ENCODE measurements at places on chromosomes 5 and 9. TPM values are rescaled to one million over a fixed set of nuclear protein-coding genes. Genes with fewer than 3 reads are reported as not detected.
A peak's percentile ranks its signal among the peaks of the same experiment; 100 is the strongest.

SLC4A9 gene
- total RNA-seq = 0.49 TPM

PPP1R26 gene
- 32.0 TPM for total RNA-seq

TAF1L gene
- not detected for total RNA-seq

STC2 gene
- total RNA-seq = 97.3 TPM

SLC34A1 gene
- total RNA-seq = not detected

ZBED3 gene
- 12.7 TPM for total RNA-seq

GRCh38 chr9:81389569-81389993, 299.8 kb downstream of the TLE1 start:
- DNase-seq = peak; percentile 22

GRCh38 chr5:32165-32564, 59.8 kb upstream of the PLEKHG4B start:
- DNase-seq = no peak

- DNase-seq = no peak
These were observed 52.1 kb upstream of the GARNL3 start for GRCh38 chr9:127212453-127212852.

GRCh38 chr9:75410405-75410804, 322.1 kb downstream of the OSTF1 start:
- DNase-seq = no peak

GRCh38 chr5:18000744-18001143, 366.5 kb downstream of the TAF11L14 start:
- DNase-seq = no peak

GRCh38 chr9:20559231-20559890, 62.9 kb downstream of the MLLT3 start:
- no peak for DNase-seq

- DNase-seq = no peak
These were observed 1.6 kb downstream of the ORM1 start for GRCh38 chr9:114324492-114324891.

DNA sequence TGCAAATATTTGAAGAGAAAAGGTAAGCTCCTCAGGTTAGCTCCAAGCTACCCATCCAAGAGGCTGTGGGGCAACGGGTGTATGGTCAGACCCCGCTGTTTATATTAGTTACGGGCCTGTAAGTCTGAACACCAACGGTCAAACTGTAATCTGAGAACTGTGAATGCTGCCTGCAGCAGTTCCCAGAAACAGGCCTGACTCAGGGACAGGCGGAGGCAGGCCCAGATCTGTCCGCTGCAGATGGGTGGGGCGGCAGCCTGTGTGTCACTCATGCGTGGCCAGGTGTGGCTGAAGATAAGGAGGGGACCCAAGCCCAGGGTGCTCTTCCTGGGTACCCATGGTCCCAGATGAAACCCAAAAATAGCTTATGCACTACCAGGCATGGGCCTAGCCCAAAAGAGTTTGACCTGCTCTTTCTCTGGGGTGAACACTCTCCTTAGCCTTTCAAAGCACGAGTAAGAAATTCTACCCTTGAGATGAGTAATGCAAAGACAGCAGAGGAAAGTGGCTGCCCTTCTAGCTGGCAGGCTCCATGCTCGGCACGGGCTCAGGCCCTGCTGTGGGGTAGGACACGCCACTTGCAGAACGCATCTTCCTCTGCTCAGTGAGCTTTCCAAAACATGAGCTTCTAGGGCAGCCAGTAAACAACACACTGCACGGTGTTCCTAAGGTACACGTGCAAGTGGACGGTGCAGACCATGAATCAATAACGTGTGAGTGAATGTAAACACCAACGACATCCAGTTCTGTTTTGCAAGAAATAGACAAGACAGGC, 9.1 kb downstream of the UBAC1 start:
- peak; percentile 56 for DNase-seq

DNA sequence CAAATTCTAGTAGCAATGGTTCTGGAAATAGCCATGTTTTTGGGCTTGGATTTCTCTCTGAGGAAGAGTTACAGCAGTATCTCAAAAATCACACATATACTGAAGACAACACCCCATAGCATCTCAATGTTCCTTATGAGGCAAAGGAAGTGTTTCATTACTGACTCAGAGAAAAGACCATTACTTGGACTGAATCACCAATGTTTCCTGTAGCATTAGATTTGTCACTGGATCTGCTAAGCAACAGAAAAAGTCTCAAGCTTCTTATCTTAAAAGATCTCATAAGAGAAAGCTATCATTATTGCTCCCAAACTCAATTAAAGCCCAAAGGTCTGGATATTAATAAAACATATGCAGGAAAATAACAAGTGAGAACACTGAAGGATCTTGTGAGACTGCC, 272.4 kb downstream of the ADAMTS6 start:
- no peak for DNase-seq

DNA sequence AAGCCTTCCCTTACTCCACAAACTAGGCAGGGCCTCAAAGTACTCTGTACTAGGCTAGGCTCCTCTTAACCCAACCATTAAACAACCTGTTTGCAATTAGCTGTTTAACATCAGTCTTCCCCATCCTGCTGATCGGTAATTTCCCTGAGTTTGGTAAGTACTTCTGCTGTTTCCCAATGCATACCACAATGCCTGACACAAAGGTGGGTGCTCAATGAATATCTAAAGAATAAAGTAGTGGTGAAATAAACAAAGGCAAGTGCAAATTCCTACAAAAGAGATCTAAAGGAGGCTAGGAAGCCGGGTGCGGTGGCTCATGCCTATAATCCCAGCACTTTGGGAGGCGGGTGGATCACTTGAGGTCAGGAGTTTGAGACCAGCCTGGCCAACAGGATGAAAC, 25.0 kb downstream of the FBXW2 start:
- DNase-seq = no peak

Data from HCT116 (cell line).